NCI-H146 (cell line): ENCODE measurements at places on chromosomes 16 and 17.

DNA sequence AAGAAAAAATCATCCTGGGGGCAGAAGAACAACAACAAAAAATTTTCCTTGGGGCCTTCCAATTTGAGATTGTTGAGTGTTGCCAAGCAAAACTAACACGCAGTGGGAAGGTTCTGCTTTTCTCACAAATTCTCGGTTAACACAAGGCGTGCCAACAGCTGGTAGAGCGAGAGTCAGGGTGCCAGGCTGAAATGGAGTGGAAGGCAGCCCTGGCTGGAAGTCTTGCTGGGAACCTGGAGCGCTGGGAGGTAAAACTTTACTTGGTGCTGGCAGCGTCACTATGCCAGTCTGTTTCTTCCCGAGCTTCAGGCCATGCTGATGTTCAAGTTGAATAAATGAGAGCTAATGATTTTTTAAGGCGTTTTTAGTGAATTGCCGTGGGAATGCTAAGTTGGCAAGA, 189.4 kb downstream of the WWOX start:
- DNase-seq: no peak

- no peak for DNase-seq
These were observed 1.8 kb upstream of the SYNRG start for GRCh38 chr17:37610971-37611370.

DNA sequence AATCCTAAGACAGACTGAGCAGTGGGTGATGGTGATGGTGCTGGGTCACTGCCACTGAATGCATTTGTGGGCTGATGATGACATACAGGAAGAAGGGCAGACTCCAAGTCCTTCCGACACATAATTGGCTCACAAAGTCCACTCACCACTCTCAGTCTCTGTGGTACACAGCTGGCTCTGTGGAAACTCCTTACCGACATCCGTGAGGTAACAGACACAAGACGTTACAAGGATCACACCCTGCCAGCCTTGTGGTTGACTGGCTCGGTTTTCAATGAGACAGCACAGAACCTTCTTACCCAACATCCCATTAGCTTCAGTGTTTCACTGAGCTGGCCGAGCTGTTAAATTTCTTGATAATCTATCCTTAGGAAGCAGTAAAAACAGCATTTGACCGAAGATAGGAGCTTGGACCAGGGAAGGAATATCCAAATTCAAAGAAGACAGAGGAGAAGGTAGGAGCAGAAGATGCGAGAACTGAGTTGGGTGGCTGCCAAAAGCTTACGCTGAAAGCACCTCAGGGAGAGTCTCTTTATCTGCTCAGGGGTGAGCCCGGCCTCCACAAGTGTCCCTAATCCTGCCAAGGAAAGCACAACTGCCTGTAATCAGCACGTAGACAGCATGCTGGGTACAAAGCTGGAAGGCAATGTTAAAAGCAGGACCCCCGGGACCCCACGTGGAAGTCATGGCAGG, 5.5 kb upstream of the MXRA7 start:
- DNase-seq: no peak

DNA sequence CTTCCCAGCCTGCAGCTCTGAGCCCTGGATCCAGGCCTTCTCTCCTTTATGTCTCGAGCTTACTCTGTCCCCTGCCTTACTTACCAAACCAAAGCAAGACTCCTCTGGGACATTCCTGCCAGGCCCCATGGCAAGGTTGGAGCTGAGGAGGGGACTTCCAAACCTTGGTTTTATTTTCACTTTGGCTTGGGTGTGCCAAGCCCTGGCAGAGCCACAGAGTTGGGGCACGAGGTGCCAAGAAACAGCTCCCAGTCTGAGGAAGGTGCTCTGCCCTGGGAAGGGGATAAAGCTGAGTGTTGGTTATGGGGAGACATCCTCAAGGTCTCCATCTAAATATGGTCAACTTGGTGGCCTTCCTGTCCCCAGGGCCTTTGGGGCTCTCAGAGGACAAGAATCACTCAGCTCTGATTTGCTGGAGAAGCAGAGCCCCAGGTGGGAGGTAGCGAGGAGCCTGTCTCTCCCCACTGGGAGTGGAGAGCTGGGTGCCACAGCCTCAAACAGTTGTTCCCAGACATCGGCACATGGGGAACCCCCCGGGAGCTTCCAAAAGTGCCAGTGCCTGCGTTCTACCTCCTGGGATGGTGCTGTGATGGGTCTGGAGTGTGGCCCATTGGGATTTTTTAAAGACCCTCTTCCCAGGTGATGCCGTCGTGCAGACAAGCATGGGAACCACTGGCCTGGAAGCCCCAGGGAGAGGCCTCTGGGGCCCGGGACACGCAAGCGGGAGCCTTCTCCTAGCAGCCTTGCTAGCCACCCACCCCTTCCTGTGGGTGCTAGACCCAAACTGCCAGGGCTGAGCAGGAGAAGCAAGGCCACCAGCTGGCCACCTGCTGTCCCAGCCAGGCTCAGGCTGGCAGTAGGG, 10.3 kb downstream of the NLRC5 start:
- DNase-seq: no peak
